ENCODE measurements at places on chromosomes 1 and 21. TPM values are rescaled to one million over a fixed set of nuclear protein-coding genes. Genes with fewer than 3 reads are reported as not detected.

DNA sequence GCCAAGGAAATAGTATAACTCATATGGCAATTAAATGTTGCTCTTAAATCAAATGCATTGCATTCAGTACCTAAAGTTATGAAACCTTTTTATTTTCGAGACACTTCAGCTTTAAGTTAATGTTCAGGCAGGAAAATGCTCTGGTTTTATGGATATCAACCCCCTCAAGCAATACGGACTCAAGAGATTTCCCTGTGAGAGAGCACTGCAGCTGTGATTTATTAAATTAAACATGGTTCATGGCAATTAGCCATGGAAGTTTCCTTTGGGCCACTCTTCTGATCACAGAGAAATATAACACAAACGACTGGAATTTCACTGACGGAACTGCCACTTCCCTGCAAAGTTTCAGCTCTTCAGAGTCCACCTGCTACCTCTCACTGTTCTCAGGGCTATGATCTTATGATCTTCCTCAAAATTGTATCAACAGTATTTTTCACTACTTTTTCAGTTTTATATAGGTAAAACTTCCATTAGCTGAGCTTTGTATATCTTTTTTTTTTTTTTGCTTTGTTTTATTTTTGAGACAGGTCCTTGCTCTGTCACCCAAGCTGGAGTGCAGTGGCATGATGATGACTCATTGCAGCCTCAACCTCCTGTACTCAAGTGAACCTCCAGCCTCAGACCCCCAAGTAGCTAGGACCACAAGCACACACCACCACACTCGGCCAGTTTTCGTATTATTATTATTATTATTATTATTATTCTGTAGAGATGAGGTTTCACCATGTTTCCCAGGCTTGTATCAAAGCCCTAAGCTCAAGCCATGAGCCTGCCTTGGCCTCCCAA is 923.1 kb upstream of the TMPRSS15 start:
- no peaks in the 10 kb centered on the region for H3K4me1 ChIP-seq
- no peak overlapping the region for H3K27ac ChIP-seq
- no peaks in the 10 kb centered on the region for H3K36me3 ChIP-seq
- H3K4me3 ChIP-seq, result no peak overlapping the region
- no peak for DNase-seq

DNA sequence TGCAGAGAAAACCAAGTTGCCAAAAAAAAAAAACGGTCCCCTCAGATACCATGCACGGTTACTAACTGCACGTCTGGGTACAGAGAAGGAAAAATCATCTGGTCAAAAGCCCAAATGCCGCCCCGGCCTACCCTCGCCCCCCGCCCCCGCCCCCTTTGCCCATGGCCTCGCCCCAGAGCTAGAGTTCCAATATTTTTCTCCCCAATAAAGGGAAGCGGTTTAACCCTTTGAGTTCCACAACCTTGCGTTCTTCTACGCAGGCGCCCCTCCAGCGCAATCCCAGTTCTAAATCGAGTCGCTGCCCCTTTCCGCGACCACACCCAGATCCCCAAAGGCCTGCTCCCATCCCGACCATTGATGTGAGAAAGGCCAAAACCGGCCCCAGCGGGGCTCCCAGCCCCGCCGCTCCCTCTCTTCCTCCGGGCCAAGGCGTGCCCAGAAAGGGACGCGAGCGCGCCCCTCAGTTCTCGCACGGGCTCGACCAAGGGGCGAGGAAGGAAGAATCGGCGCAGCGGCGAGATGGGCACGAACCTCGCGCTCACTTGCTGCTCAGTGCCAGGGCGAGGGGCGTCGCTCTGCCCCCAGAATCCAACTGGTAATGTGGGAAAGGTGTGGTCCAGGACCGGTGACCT is 797 bp downstream of the WDR47 start:
- H3K4me3 ChIP-seq, result peak overlapping the region; percentile 93
- H3K4me1 ChIP-seq, result no peaks in the 10 kb centered on the region
- H3K27ac ChIP-seq, result no peak overlapping the region
- DNase-seq, result peak; percentile 28
- no peaks in the 10 kb centered on the region for H3K27me3 ChIP-seq
- no peaks in the 10 kb centered on the region for H3K36me3 ChIP-seq

DNA sequence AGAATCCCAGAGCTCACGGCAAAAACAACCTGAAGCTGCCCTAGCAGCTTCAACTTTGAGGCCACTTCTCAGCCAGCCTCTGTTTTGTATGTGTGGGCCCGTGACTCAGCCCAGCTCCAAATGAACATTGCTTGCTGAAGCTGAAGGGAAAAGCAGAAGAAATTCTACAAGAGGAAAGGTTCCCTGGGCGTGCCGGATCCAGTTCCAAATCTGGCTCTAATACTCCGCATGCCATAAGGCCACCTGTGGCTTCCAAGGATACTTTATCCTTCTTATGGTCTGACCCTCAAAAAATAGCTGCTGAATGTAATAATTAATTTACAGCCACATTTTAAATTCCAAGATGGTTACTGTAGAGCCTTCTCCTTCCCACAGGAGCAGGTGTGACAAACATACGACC is 24.3 kb downstream of the TSPAN2 start:
- no peak overlapping the region for H3K4me3 ChIP-seq
- no peaks in the 10 kb centered on the region for H3K36me3 ChIP-seq
- H3K27ac ChIP-seq, result no peak overlapping the region
- DNase-seq, result no peak

GRCh38 chr1:147641695-147642592 is 28.4 kb downstream of the ACP6 start:
- peak; percentile 53 for DNase-seq
- no peaks in the 10 kb centered on the region for H3K27me3 ChIP-seq
- H3K27ac ChIP-seq, result no peak overlapping the region
- H3K36me3 ChIP-seq, result no peaks in the 10 kb centered on the region
- no peak overlapping the region for H3K4me3 ChIP-seq

- no peak overlapping the region for H3K27ac ChIP-seq
- H3K27me3 ChIP-seq, result no peaks in the 10 kb centered on the region
- no peaks in the 10 kb centered on the region for H3K36me3 ChIP-seq
- DNase-seq, result peak; percentile 39
Measured at GRCh38 chr1:81671038-81671437, 129.7 kb upstream of the ADGRL2 start.

- peaks cover 2% of the 10 kb centered on the region for H3K4me1 ChIP-seq
- no peak for DNase-seq
- no peaks in the 10 kb centered on the region for H3K27me3 ChIP-seq
- no peaks in the 10 kb centered on the region for H3K36me3 ChIP-seq
Measured at GRCh38 chr1:46642115-46642680, 25.6 kb upstream of the MOB3C start.

DNA sequence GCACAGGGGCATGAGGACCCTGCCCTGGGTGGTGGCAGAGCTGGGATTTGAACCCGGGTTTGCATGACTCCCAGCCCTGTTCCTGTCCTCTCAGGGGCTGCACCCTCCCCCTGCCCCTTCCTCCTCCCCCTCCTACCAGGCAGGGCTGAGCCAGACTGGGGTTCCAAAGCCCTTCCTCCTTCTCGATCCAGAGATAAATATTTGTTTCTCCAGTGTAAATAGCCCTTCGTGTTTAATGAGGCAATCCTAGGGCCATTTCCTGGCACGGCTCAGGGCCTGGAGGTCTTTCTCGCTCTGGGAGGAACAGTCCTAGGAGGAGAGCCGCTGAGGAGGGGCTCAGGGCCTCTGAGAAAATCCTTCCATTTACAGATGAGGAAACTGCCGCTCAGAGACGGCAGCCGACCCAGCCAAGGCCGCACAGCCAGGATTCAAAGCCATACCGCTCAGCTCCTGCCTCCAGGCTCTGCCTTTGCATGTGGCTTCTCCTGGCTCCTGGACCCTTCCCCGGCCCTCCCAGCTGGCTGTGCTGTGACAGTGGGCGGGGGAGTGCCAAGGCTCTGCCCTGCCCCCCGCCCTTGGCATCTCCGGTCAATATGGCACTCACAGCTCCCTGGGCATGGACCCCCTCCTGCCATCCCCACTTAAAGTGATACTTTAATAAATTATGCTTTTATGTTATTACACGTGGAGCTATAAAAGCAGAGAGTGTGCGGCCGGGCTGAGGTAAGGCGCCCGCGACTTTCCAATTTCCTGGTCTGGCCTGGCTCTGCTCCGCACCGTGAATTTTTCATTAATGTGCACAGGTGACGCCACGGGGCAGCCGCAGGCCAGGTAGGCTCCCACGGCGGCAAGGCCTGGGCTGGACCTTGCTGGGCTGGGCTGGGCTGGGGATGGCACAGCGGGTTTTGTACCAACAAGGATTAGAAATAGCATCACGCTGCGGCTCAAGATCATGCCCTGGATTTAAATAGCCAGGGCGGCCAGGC is 114.7 kb upstream of the WNT4 start:
- no peaks in the 10 kb centered on the region for H3K36me3 ChIP-seq
- peaks cover 9% of the 10 kb centered on the region for H3K4me1 ChIP-seq
- no peak overlapping the region for H3K4me3 ChIP-seq
- H3K27ac ChIP-seq, result no peak overlapping the region

DNA sequence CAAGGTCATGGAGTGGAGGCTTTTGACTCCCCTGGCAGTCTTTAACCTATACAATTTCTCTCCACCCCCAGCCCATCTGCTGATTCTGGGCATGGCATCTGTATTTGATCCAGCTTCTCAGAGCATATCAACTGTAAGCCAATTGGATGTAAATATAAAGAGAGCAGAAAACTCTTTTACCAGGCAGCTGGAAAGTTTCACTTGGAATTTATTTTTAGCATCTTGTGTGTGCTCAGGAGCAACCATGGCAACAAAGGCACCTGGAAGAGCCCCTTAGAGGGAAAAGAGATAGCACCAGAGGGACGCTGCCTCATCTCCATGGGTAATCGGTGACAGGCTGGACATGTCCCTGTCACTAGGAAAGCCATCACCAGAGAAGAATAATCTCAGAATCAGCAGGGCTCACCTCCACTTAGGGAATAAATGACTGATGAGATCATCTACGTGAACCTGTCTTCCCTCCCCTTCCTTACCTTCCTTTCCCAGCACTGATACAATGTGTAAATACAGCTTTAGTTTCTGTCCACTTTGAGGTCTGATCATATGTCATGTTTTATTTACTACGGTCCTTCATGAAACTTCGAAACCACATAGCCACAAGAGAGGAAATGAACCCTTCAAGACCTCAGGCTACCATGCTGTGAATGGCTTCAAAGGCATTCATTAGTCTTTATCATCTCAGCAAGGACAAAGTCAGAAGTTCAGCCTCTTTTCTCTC is 25.3 kb upstream of the SIPA1L2 start:
- H3K27me3 ChIP-seq, result no peaks in the 10 kb centered on the region
- H3K4me1 ChIP-seq, result no peaks in the 10 kb centered on the region
- no peak for DNase-seq
- H3K27ac ChIP-seq, result no peak overlapping the region
- H3K4me3 ChIP-seq, result no peak overlapping the region

DNA sequence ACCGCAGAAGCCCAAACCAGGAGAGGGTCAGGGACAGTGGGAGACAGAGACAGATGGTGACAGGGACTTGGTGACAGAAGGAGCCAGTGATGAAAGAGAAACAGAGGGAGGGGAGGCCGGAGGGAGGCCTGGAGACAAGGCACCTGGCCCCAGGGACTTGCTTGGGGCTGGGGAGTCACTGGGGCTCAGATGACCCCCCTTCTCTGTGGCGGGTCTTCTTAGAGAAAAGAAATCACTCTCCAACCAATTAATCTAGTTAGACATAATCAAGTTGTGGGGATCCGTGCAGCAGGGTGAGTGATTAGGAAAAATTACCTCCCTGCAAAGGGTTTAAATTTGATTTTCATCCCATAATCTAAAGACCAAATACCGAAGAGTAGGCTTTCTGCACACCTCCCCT is 519.8 kb downstream of the PTPRU start:
- no peaks in the 10 kb centered on the region for H3K4me1 ChIP-seq
- H3K4me3 ChIP-seq, result no peak overlapping the region
- H3K27ac ChIP-seq, result no peak overlapping the region
- H3K27me3 ChIP-seq, result no peaks in the 10 kb centered on the region
- H3K36me3 ChIP-seq, result no peaks in the 10 kb centered on the region
- DNase-seq, result no peak

GRCh38 chr1:167248707-167249642 is 28.3 kb downstream of the POU2F1 start:
- H3K36me3 ChIP-seq, result no peaks in the 10 kb centered on the region
- H3K27me3 ChIP-seq, result no peaks in the 10 kb centered on the region
- no peak overlapping the region for H3K27ac ChIP-seq
- H3K4me1 ChIP-seq, result peaks cover 3% of the 10 kb centered on the region

DNA sequence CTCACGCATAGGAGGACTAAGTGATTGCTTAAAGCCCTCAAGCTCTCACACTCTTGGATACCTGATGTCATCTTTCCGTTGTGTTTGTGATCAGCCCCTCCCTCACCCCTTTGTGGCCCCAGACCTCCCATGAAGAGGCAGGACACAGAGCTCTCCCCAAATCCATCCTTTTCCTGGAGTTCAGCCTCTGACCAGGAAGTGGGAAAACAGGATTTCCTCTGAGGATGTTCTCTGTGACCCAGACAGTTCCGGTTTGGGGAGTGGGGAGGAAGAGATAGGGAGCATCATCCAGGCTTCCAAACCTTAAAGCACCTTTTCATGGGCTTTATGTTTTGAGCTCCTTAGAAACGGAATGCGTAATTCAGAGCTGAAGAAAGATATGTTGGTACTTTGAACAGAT is 11.9 kb upstream of the TAL1 start:
- no peaks in the 10 kb centered on the region for H3K4me1 ChIP-seq
- H3K27me3 ChIP-seq, result no peaks in the 10 kb centered on the region
- no peak overlapping the region for H3K4me3 ChIP-seq
- no peak for DNase-seq
- no peaks in the 10 kb centered on the region for H3K36me3 ChIP-seq

- H3K4me1 ChIP-seq, result peaks cover 2% of the 10 kb centered on the region
- DNase-seq, result no peak
- no peak overlapping the region for H3K27ac ChIP-seq
Measured at GRCh38 chr21:34795548-34796180, 126.9 kb downstream of the CLIC6 start.

- H3K27ac ChIP-seq, result no peak overlapping the region
- H3K4me1 ChIP-seq, result peaks cover 7% of the 10 kb centered on the region
- no peak overlapping the region for H3K4me3 ChIP-seq
- H3K36me3 ChIP-seq, result no peaks in the 10 kb centered on the region
- no peak for DNase-seq
- H3K27me3 ChIP-seq, result no peaks in the 10 kb centered on the region
Measured at GRCh38 chr1:204274446-204274845, 60.7 kb upstream of the GOLT1A start.

DNA sequence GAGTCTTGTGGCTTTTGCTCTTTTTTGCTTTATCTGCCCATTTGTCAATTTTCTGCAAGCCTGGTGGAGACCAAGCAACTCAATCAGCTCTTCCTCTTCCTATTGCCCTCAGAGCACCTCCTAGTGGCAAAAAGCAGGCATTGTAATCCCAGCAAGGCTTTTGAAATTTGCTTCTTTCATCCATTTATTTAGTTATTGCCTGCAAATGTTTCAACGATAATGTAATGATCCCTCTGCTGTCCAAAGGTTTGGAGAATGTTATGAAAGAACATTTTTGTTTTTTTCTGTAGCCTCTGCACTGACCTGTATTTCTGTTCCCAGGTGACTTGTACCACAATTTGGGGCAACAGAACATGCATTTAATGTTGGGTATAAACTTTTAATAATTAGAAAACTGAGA is 127.8 kb downstream of the GABPA start:
- H3K4me3 ChIP-seq, result no peak overlapping the region
- no peaks in the 10 kb centered on the region for H3K36me3 ChIP-seq
- H3K27ac ChIP-seq, result no peak overlapping the region
- peaks cover 1% of the 10 kb centered on the region for H3K4me1 ChIP-seq

CFAP141 gene
- not detected for polyA plus RNA-seq

HUNK gene
- 0.38 TPM for polyA plus RNA-seq

RAP1A gene
- polyA plus RNA-seq, result 46.4 TPM

KRTAP10-11 gene
- not detected for polyA plus RNA-seq

HES2 gene
- polyA plus RNA-seq, result not detected

RAB3GAP2 gene
- 14.9 TPM for polyA plus RNA-seq

KRTAP11-1 gene
- not detected for polyA plus RNA-seq
